ENCODE measurements at places on chromosomes 16 and 17.

DNA sequence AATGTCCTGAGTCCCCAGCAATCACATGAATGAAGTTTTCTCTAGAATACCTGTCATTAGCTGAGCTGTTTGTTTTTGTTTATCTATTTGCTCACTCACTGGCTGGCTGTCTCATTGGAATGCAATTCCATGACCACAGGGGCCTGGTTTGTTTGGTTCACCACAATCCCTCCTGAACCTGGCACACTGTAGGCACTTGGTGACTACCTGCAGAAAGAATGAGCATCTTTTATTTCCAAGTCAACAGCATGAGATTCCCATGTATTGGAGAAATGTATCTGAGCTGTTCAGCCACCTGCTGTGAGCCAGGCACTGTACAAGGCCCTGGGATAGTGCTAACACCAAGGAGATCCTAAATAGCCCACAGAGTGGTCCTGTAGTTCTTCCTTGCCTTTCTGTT is 345.1 kb downstream of the XYLT1 start:
- no peak for DNase-seq

GRCh38 chr17:7502987-7503386 is 18.8 kb downstream of the POLR2A start:
- no peak for DNase-seq

- no peak for DNase-seq
These were observed 14.1 kb upstream of the NUDT16L1 start for GRCh38 chr16:4679156-4679849.

DNA sequence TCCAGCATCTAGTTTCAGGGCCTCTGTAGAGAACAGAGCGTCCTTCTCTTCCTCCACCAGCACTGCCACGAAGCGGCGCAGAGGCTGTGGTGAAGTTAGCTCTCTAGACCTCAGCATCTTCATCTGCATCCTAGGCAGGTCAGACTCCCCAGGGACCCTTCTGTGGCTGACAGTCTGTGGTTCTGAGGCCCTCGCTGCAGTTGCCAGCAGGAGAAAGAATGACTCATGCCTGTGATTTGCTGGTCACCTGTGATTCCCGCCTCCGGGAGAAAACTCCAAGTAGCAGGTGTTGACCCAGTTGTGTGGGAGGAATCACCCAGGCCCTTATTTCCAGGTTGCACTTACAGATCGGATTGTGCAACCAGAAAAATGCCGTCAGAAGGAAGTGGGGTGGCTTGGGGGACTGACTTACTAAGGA is 117.3 kb upstream of the CACNG5 start:
- DNase-seq, result no peak

DNA sequence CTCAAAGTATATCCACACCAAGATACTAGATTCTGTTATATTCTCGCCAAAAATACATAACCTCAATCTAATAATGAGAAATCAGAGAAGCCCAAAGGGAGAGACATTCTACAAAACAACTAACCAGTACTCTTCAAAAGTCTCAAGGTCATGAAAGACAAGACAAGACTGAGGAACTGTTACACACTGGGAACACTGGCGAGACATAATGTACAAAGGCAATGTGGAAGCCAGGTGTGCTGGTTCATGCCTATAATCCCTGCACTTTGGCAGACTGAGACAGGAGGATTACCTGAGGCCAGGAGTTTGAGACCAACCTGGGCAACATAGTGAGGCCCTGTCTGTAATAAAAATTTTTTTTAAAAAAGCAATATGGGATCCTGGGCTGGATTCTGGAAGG is 85.9 kb downstream of the SPAG9 start:
- no peak for DNase-seq

DNA sequence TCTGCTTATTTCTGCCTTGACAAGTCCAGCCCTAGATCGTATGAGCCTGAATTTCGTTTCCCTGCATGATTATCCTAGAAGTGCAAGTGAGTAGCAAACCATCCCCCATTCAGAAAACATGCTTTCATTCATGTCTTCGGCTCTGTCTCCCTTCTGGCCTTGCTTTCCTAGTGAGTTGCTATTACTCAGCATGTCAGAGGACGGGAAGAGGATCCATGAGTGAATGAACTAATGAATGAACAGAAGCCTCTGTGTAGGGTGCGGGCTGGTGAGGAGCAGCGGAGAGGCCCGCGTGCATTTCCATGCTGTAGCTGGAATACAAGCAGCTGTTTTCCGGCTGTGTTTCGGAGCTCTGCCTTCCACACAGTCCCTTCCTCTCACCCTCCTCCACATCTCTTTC is 155.7 kb upstream of the NOL11 start:
- no peak for DNase-seq

DNA sequence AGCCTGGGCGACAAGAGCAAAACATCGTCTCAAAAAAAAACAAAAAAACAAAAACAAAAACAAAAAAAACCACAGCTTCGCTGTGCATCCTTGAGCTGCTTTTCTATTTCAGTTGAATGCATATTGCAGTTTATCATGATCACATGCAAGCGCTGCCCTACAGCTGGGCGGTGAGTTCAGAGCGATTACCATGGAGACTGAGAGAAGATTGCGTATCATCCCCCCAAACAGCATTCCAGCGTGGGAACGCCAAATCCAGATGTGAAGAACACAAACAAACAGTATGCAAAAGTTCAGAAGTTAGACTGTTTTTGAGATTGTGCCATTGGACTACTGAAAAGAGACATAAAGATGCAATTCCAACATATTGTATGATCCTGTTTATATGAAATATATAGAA is 15.1 kb upstream of the SLC52A1 start:
- DNase-seq, result no peak

GRCh38 chr16:21244518-21245215 is 11.2 kb downstream of the ANKS4B start:
- DNase-seq, result no peak

DNA sequence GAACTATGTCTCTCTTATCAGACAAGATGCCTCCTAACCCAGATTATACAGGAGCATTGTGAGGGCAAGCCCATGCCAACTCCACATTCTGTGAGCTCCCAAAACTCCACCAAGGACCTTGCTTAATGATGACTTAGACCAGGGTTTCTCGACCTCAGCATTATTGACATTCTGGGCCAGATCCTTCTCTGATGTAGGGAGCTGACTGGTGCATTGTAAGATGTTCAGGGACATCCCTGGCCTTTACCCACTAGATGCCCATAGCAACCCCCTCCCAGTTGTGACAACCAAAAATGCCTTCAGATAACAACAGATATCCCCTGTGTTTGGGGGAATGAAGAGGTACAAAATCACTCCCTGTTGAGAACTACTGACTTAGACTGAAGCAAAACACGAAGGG is 43.6 kb downstream of the HOXB1 start:
- DNase-seq, result no peak

- DNase-seq, result no peak
These were observed 55.2 kb upstream of the CDH5 start for GRCh38 chr16:66311306-66311705.

- no peak for DNase-seq
These were observed 324.0 kb downstream of the MAF start for GRCh38 chr16:79276501-79276900.

GRCh38 chr16:28013392-28013791 is 50.1 kb downstream of the GSG1L start:
- no peak for DNase-seq

- DNase-seq, result no peak
These were observed 28.0 kb upstream of the LITAF start for GRCh38 chr16:11614587-11615175.

GRCh38 chr16:68090130-68090529 is 5.0 kb downstream of the NFATC3 start:
- no peak for DNase-seq

DNA sequence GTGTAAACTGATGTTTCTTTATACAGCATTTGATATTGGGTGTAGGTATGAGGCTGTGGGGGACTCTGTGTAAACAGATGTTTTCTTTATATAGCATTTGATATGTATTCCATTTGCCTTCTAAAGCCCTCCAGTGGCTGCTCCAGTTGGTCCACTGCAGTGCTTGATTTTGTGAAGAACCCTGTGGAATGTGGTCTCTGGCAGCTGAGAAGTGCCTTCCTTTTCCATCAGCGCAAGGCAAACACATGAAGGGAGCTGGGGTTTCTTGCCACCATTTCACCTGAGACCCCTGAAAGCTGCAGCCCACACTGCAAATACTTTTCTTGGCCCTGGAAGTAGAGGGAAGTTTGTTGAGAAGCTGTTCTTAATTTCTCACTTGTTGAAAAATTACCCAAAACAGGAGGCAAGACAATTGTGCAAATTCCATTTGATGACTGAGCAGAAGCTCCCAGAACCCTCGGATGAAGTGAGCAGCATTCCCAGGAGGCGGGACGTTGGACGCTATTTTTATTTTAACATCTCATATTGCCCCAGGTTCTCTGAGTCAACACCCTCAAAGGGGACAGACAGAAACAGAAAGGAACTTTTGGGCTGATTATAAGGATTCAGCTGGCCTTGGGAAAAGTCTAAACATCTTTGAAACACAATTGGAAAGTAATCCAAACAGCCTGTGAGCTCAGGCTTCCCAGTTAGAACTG is 158.5 kb upstream of the RPH3AL start:
- no peak for DNase-seq

DNA sequence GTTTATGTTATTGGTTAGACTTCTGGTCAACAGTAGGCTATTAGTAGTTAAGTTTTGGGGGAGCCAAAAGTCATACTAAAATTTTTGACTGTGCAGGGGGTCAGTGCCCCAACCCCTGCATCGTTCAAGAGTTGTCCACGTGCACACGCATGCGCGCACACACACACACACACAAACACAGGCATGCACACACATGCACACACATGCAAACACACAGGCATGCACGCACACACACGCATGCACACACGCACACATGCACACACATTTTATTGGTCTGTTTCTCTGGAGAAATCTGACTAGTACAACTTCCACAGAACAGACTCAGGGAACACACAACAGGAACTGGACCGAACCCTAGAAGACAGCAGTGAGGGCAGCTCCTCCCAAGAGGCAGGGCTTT is 24.4 kb upstream of the USP10 start:
- DNase-seq, result no peak

DNA sequence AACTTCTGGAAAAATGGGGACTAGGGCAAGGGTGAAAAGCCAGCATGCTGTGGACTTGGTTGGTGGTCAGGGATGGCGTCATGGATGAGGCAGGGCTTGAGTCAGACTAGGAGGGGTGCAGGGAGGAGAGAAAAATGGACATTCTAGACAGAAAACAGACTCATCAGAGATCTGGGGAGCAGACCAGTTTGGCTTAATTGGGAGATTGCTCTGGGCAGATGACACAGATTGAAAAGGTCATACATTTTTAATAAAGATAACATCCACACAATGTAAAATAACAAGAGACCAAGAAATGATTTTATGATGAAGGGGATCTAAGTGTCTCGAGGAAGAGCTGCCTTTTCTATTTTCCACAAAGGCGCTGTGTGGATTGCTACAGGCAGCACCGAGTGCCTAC is 326.3 kb downstream of the XYLT1 start:
- DNase-seq, result no peak

DNA sequence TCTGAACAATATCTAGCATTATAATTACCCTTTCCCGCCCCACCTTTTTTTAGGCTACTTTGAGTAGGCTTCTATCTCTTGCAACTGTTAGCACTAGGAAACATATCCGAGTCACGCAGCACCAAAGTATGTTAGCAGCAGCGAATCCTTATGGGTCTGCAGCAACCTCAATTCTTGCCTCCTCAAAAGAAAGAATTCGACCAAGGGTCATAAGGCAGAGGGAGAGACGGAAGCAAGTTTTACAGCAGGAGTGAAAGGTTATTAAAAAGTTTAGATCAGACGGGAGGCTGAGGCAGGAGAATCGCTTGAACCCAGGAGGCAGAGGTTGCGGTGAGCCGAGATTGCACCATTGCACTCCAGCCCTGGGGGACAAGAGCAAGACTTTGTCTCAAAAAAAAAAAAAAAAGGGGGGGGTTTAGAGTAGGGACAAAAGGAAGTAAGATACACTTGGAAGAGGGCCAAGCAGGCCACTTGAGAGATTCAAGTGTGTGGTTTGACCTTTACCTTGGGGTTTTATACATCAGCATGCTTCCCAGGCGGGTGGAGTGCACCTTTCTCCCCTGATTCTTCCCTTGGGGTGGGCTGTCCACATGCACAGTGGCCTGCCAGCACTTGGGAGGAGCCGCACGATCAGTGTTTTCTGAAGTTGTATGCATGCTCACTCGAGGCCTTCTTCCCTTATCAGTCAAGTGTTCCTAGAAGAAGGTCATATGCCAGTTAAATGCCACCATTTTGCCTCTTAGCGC is 67.7 kb downstream of the HLF start:
- no peak for DNase-seq

DNA sequence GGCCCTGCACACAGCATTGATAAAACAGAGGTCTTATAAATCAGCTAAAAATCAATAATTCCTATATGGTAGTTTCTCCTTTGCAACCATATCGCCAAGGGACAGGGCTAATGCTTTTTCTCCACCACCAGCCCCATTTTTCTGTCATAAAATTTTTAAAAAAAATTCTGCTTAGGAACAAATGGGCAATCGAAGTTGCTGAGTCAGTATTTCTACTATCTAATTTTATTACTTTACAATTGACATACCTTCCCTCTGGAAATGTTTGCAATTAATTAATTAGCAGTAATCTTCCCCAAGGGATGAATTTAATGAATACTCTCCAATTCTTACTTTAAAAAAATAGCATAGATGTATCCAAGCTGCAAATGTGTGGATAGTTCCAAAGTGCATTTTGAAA is 1.7 kb upstream of the IRX6 start:
- DNase-seq, result no peak

GRCh38 chr17:76369379-76369778 is 15.0 kb upstream of the SPHK1 start:
- DNase-seq, result no peak

DNA sequence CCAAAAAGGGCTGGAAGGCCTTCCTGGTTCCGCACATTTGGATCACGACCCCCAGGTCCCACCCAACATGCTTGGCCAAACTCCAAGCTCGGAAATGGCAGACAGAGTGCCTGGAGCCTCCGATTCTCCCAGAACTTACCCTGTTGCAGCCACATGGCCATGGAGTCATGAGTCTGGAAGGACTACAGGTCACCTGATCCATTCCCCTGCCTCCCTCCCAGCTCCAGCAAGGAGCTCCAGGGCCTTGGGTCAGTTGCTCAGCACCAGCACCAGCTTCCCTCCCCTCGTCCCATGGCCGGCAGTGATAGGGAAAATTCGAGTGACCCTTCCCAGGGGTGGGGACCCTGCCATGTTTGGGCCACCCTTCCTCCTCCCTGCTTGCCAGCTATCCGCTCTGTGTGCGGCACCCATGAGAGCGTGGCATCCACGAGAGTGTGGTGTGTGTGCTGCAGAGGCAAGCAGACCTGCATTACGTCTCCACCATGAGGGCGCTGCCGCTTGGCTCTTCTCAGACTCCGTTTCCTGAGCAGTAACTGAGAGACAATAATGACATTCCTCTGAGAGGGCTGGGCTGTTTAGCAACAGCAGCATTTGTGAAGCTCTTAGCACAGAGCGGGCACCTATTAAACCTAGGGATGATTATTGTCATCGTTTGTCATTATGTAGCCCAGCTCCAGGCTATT is 21.3 kb upstream of the RPL38 start:
- no peak for DNase-seq

- DNase-seq, result no peak
These were observed 14.4 kb upstream of the MRPS23 start for GRCh38 chr17:57864273-57864672.

GRCh38 chr16:76335180-76335974 is 58.2 kb downstream of the CNTNAP4 start:
- DNase-seq, result no peak
